ENCODE measurements at places on chromosomes 4 and X. TPM values are rescaled to one million over a fixed set of nuclear protein-coding genes. Genes with fewer than 3 reads are reported as not detected.
A peak's percentile ranks its signal among the peaks of the same experiment; 100 is the strongest.

PNCK gene
- total RNA-seq: 4.3 TPM

CABS1 gene
- not detected for total RNA-seq

IL2RG gene
- total RNA-seq: not detected

PF4V1 gene
- not detected for total RNA-seq

TFDP3 gene
- not detected for total RNA-seq

SPIN2B gene
- 12.2 TPM for total RNA-seq

GRCh38 chrX:155056877-155057792 lies 13.8 kb downstream of the CMC4 start:
- H3K27me3 ChIP-seq: no peaks in the 10 kb centered on the region
- H3K36me3 ChIP-seq: no peaks in the 10 kb centered on the region
- peak; percentile 63 for DNase-seq
- H3K4me3 ChIP-seq: peak overlapping the region; percentile 46
- no peaks in the 10 kb centered on the region for H3K4me1 ChIP-seq

DNA sequence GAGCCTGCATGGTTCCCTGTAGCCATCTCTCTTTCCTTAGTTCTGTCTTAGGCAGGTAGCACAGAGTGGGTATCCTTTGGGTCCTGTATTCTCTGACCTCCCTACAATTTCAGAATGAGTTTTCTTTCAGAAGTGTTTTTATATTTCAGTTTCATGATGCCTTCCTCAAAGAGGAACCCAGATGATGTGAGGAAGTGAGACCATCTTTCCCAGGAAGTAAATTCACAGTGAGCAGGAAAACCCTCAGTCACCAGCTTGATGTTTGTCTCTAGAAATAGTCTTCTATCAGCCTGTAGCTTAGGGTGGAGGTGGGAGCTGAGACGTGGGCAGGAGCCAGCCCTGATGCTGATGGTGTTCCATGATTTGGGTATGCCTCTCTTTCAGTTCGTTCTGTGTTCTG lies 16.9 kb downstream of the PLAC1 start:
- no peak for DNase-seq
- H3K4me1 ChIP-seq: no peaks in the 10 kb centered on the region
- H3K36me3 ChIP-seq: no peaks in the 10 kb centered on the region
- no peaks in the 10 kb centered on the region for H3K27me3 ChIP-seq

GRCh38 chr4:74056858-74057562 lies 18.5 kb upstream of the CXCL3 start:
- H3K27me3 ChIP-seq: no peaks in the 10 kb centered on the region
- H3K4me1 ChIP-seq: peaks cover 3% of the 10 kb centered on the region
- H3K27ac ChIP-seq: no peak overlapping the region
- no peak for DNase-seq
- H3K36me3 ChIP-seq: no peaks in the 10 kb centered on the region

GRCh38 chr4:184548648-184549341 lies 74.4 kb upstream of the IRF2 start:
- no peak overlapping the region for H3K27ac ChIP-seq
- no peaks in the 10 kb centered on the region for H3K27me3 ChIP-seq
- H3K36me3 ChIP-seq: no peaks in the 10 kb centered on the region
- DNase-seq: peak; percentile 51
- H3K4me3 ChIP-seq: no peak overlapping the region
- peaks cover 3% of the 10 kb centered on the region for H3K4me1 ChIP-seq

GRCh38 chr4:24226023-24226422 lies 336.2 kb upstream of the PPARGC1A start:
- no peaks in the 10 kb centered on the region for H3K36me3 ChIP-seq
- no peak for DNase-seq
- H3K27me3 ChIP-seq: no peaks in the 10 kb centered on the region
- no peak overlapping the region for H3K27ac ChIP-seq

DNA sequence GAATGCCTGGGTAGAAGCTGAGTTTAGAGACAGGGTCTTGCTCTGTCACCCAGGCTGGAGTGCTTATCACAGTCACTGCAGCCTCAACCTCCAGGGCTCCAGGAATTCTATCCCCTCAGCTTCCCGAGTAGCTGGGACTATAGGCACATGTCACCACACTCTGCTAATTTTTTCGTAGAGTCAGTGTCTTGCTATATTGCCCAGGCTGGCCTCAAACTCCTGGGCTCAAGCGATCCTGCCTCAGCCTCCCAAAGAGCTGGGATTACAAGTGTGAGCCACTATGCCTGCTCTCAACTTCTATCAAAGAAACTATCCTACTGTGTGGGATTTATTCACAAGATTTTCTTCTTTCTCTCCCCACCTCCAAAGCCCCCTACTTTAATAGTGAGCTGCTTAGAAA lies 15.7 kb downstream of the MAPK10 start:
- H3K4me1 ChIP-seq: no peaks in the 10 kb centered on the region
- H3K27ac ChIP-seq: no peak overlapping the region
- no peak for DNase-seq
- H3K27me3 ChIP-seq: no peaks in the 10 kb centered on the region

- no peaks in the 10 kb centered on the region for H3K36me3 ChIP-seq
- H3K27ac ChIP-seq: no peak overlapping the region
- H3K27me3 ChIP-seq: peaks cover 23% of the 10 kb centered on the region
- H3K4me1 ChIP-seq: peaks cover 2% of the 10 kb centered on the region
Measured at GRCh38 chr4:20249333-20249732, 2.4 kb upstream of the SLIT2 start.

DNA sequence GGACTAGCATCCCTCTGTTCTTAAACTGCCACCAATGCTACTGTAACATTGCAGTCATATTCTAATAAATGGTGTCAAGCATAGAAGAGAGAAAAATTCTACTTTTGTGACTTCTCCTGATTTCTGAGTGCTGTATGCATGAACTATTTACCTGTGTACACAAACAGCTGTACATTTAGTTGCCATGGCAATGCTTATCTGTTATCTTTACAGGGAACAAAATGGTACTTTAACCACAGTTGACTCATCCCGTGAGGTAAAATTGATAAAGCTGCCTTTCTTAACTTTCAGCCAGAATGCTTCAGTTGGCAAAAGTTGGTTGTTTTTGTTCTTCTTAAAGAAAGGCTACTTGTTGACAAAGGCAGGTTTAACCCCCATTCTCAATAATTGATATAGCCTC lies 587.5 kb upstream of the MAGEB2 start:
- H3K4me3 ChIP-seq: no peak overlapping the region
- DNase-seq: no peak
- H3K36me3 ChIP-seq: no peaks in the 10 kb centered on the region
- H3K4me1 ChIP-seq: no peaks in the 10 kb centered on the region
- H3K27ac ChIP-seq: no peak overlapping the region

GRCh38 chr4:151418385-151418784 lies 9.4 kb downstream of the FHIP1A start:
- H3K4me1 ChIP-seq: no peaks in the 10 kb centered on the region
- H3K36me3 ChIP-seq: no peaks in the 10 kb centered on the region
- no peaks in the 10 kb centered on the region for H3K27me3 ChIP-seq
- no peak for DNase-seq
- H3K4me3 ChIP-seq: no peak overlapping the region

GRCh38 chrX:111778591-111778990 lies 97.4 kb upstream of the TRPC5OS start:
- no peak overlapping the region for H3K27ac ChIP-seq
- H3K27me3 ChIP-seq: no peaks in the 10 kb centered on the region
- DNase-seq: no peak
- no peaks in the 10 kb centered on the region for H3K4me1 ChIP-seq
- H3K36me3 ChIP-seq: no peaks in the 10 kb centered on the region

DNA sequence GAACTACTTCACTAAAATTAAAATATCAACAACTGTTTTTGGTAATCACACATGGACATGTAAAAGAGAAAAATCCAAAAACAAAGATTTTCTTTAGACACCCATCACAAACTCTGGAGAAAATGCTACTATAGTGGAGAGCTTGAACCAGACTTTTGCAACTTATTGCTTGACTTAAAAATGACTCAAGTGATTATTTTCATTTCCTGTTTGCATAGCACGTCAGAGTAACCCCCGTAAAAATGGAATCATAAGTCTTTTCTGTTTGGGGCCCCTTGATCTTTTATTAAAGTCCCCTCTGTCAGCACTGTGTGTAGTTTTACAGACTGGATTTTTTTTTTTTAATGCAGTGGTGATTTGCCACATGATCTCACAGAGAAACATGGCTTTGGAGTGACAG lies 79.5 kb downstream of the PRKG2 start:
- DNase-seq: no peak
- no peak overlapping the region for H3K4me3 ChIP-seq
- H3K4me1 ChIP-seq: no peaks in the 10 kb centered on the region
- H3K27ac ChIP-seq: no peak overlapping the region
- no peaks in the 10 kb centered on the region for H3K36me3 ChIP-seq

- H3K4me1 ChIP-seq: no peaks in the 10 kb centered on the region
- H3K27ac ChIP-seq: no peak overlapping the region
- no peak for DNase-seq
- peaks cover 3% of the 10 kb centered on the region for H3K36me3 ChIP-seq
- H3K4me3 ChIP-seq: no peak overlapping the region
- H3K27me3 ChIP-seq: no peaks in the 10 kb centered on the region
Measured at GRCh38 chr4:182748949-182749348, 168.2 kb downstream of the DCTD start.

DNA sequence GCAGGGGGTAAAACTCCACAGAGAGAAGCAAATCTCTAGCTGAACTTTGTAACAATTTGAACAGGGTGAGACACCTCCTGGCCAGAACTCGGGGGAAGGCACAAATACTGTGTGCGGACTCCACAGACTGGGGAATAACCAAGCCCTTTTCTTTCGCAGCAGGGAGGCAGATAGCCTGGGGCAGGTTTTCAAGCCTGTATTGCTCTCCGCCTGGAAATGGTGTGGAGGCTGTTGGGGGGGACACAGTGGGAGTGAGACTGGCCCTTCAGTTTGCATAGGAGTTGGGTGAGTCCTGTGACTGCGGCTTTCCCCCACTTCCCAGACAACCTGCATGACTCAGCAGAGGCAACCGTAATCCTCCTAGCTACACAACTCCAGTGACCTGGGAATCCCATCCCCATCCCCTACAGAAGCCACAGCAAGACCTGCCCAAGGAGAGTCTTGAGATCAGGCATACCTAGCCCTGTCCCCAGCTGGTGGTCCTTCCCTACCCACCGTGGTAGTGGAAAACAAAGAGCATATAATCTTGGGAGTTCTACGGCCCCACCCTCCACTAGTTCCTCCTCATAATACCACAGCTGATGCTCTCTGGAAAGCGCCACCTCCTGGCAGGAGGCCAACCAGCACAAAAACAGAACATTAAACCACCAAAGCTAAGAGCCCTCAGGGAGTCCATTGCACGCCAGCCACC lies 12.9 kb upstream of the SMPX start:
- peak; percentile 55 for DNase-seq
- no peak overlapping the region for H3K4me3 ChIP-seq
- no peak overlapping the region for H3K27ac ChIP-seq
- no peaks in the 10 kb centered on the region for H3K4me1 ChIP-seq
- no peaks in the 10 kb centered on the region for H3K36me3 ChIP-seq
- H3K27me3 ChIP-seq: no peaks in the 10 kb centered on the region

GRCh38 chrX:44344194-44344593 lies 722 bp upstream of the EFHC2 start:
- H3K4me3 ChIP-seq: peak overlapping the region; percentile 55
- no peaks in the 10 kb centered on the region for H3K4me1 ChIP-seq
- no peaks in the 10 kb centered on the region for H3K27me3 ChIP-seq
- no peak overlapping the region for H3K27ac ChIP-seq
- H3K36me3 ChIP-seq: no peaks in the 10 kb centered on the region
- no peak for DNase-seq

DNA sequence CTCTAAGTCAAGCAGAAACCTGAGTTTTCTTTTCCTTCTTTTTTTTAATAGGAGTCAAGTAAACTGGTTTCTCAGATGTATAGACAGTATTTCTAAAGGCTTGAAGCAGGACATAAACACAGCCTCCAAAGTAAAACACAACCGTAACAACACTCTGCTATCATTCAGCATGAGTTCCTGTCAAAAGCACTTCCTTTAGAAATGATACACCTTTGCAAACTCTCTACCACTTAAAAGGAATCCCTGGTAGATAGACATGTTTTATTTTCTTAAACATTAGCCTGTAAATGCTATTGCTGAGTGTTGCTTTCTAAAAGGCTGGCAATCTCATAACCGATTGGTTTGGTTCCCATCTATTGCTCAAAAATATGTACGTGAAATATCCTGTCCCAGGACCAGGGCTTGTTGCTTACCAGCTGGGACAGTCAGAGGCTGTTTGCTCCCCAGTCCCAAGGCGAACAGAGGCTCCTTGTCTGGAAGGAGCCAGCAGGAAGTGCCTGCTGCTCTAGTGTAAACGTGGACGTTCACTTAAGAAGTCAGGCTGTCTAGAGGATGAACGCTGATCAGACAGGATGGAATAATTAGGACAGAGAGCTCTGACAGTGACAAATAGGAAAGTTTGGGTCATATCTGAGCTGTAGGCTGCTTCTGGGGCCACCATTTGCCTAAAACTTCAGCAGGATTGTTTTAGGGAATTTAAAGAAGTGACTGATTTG lies 173.9 kb upstream of the KLF3 start:
- peak overlapping the region; percentile 46 for H3K4me3 ChIP-seq
- H3K27ac ChIP-seq: peak overlapping the region; percentile 23
- peaks cover 5% of the 10 kb centered on the region for H3K4me1 ChIP-seq
- H3K36me3 ChIP-seq: no peaks in the 10 kb centered on the region

GRCh38 chr4:151304755-151305154 lies 20.6 kb downstream of the SH3D19 start:
- H3K4me3 ChIP-seq: no peak overlapping the region
- H3K27me3 ChIP-seq: no peaks in the 10 kb centered on the region
- H3K4me1 ChIP-seq: peaks cover 4% of the 10 kb centered on the region
- H3K27ac ChIP-seq: no peak overlapping the region
- H3K36me3 ChIP-seq: no peaks in the 10 kb centered on the region

DNA sequence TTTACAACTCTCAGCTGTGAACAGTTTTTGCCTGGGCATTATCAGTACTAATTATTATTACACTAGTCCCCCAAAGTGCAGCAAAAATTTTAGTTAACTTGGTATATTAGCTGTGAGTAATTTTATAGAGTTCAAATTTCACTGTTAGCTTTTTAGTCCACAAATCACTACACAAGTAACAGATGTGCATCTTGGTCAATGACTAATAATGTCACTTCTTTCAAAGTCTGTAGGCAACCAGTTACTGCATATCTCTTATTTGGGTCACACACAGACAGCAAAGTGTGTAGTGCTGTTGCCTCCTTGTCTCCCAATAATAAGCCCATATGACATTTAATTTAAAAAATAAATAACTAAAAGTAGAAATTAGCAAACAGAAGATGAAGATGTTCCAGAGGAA lies 159.9 kb downstream of the SCFD2 start:
- no peaks in the 10 kb centered on the region for H3K36me3 ChIP-seq
- no peak overlapping the region for H3K27ac ChIP-seq
- no peaks in the 10 kb centered on the region for H3K4me1 ChIP-seq
- no peak overlapping the region for H3K4me3 ChIP-seq

DNA sequence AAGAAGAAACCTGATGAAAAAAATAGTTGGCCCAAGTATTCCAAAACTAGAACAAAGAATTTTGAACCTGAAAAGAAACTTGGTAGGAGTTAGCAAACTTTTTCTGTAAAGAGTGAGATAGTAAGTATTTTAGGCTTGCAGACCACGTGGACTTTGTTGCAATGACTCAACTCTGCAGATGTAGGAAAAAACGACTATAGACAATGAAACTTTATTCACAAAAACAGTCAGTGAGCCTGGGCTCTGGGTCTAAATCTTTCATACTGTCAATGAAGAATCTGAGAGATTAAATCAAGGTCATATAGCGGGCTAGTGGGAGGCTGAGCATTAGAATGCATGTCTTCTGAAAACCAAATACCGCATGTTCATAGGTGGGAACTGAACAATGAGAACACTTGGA lies 23.0 kb downstream of the SH3D19 start:
- H3K27me3 ChIP-seq: no peaks in the 10 kb centered on the region
- no peak for DNase-seq
- H3K4me1 ChIP-seq: peaks cover 4% of the 10 kb centered on the region
- H3K36me3 ChIP-seq: no peaks in the 10 kb centered on the region
- no peak overlapping the region for H3K4me3 ChIP-seq

GRCh38 chr4:10055871-10056270 lies 34.6 kb upstream of the SLC2A9 start:
- no peak overlapping the region for H3K27ac ChIP-seq
- DNase-seq: no peak
- H3K36me3 ChIP-seq: no peaks in the 10 kb centered on the region
- H3K4me3 ChIP-seq: no peak overlapping the region
- H3K4me1 ChIP-seq: no peaks in the 10 kb centered on the region
